ENCODE measurements at places on chromosomes 11 and 22. TPM values are rescaled to one million over a fixed set of nuclear protein-coding genes. Genes with fewer than 3 reads are reported as not detected.

DNA sequence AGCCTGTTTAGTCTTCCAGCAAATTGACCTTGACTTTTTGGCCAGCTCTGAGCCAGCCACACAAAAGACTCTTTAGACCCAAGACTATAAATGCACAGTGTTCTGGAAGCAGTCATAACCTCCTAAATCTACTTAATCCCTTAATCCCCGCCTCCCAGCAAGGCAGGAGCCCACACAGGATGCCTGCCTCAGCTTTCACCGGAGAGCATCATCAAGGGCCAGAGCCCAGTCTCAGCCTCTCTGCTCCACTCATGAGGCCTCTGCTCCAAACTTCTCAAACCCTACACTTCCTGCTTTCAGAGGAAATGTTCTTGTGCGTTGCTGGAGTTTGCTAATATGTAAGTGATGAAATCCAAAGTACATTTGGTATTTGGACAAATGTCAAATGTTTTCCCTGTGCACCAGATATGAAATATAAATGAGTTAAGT is 57.9 kb upstream of the FSHB start:
- peak; percentile 31 for DNase-seq

DNA sequence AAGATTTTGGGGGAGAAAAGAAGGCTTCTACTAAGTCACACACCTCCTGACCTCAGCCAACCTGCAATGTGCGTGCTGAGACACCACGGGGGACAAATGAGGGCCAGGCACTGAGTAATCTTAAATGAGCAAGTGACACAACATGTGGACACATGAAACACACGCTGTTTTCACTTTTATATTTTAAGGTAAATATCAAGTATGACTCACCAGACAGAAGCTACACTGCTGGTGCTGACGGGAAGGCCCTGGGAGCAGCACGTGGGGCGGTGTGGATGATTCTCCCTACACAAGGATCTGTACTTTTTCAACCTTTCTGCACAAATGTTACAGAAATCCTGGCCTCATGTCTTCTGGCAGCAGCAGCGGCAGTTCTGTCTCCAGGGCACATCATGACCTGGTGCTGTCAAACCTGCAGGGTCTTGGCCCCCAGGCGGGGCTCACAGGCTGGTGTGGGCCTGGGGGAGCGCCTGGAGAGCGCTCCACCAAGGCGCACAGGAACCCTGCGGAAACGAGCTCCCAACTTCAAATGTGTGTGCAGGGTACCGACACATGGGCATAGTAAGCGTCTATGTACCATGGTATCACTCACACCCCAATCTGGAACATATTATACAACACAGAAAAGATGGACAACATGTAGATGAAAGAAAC is 61.7 kb downstream of the DGCR2 start:
- DNase-seq: no peak

DNA sequence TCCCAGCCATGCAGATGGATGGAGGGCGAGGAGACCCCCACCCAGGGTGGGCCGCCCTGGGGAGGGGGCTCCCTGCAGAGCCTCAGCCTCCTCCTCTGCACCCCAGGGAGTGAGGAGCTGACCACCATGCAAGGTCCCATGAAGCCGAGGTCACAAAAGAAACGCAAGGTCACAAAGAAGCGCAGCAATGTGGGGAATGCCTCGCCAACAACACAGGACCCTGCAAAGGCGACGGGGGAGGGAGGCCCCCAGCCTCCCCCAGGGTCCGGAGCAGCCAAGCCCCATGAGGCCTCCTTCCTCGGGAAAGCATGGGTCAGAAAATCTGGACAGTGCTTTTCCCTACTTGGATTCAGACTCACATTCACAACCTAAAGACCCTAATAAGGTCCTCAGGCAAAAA is 191.5 kb downstream of the BRD1 start:
- no peak for DNase-seq

- DNase-seq: no peak
Measured at GRCh38 chr11:12417691-12418611, 40.6 kb downstream of the PARVA start.

DNA sequence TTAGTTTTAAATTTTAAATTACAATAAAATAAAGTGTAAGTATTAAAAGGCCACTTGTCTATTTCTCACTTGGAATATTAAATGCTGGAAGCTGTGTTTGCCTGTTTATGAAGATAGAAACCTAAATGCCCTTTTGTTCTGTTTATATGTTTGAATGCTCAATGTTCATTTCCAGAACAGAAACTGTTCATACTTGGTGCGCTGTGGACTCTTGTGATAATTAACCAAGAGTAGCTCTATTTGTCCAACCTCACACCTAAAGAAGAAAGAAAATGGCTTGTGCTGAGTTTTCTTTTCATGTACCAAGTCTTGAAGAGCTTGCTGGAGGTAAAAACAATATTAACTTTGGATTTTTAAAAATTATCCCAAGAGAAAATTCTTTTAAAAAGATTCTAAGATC is 5.7 kb downstream of the C11orf54 start:
- no peak for DNase-seq

DNA sequence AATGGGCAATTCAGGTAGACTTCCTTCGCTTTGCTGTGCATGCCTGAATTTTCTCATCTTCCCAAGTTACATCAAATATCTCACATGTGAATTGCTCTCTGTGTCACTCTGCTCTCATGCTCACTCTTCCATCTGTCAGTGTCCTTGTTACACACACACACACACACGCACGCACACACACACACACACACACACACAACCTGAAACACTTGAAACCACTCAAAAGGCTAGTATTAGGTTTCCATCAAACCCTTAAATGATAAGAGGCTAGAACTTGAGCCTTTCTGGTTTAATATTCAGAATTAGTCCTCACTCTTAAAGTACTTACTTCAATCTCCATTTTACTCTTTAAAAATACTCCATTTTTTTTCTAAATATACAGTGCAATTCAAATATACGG is 282.4 kb downstream of the C11orf87 start:
- DNase-seq: no peak

GRCh38 chr11:36615826-36616225 is 17.8 kb upstream of the RAG2 start:
- no peak for DNase-seq

GRCh38 chr11:126917531-126918204 is 82.9 kb downstream of the KIRREL3 start:
- no peak for DNase-seq

DGCR6 gene
- polyA plus RNA-seq: 13.8 TPM
